Urinary bladder (tissue), 4 donors: ENCODE measurements at places on chromosomes 3 and 15. TPM values are rescaled to one million over a fixed set of nuclear protein-coding genes. Genes with fewer than 3 reads are reported as not detected.

- no peak for DNase-seq
Observed at GRCh38 chr3:63809607-63810006, 9.5 kb upstream of the C3orf49 start.

- no peak for DNase-seq
Observed at GRCh38 chr3:87390353-87390752, 114.0 kb upstream of the POU1F1 start.

DNA sequence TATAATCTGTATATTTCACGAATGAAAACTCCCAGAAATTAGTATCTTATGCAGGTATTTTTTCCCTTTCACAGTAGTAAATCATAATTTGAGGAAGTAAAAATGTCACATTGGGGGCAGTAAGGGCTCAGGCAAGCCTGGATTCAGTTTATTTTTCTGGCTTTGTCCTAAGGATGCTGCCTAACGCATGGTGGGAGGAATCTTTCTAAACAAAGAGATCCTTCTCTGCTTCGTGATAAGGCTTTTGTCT, 35.7 kb downstream of the DNASE1L3 start:
- DNase-seq, result no peak

- DNase-seq, result no peak
Observed at GRCh38 chr3:155500194-155500818, 206.8 kb upstream of the STRIT1 start.

- no peak for DNase-seq
Observed at GRCh38 chr3:6526861-6527260, 334.1 kb upstream of the GRM7 start.

DNA sequence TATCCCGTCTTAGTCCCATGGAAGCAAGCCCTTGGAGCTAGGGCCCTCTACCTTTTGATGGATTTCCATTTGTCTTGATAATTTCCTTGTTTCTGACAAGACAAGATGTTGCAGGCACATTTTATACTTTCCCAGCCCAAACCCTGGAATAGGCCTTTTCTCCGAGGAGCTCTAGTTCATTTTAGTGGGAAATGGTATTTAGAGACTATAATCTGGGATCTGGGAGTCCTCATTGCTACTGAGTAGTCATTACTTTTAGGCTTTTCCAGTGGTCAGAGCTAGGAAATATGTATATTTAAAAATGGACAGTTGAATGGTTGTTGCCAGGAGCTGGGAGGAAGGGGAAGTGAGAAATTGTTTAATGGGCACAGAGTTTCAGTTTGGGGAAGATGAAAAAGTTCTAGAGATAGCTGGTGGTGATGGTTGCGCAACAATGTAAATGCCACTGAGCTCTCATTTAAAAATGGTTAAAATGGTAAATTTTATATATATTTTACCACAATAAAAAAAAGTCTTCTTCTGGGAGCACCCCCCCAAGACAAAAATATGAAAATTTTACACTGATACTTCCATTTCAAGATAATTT, 31.6 kb downstream of the MLH1 start:
- no peak for DNase-seq

WNT7A gene
- total RNA-seq, result not detected

SLC22A14 gene
- 0.16 TPM for total RNA-seq

SCAMP5 gene
- total RNA-seq, result 6.9 TPM
